ENCODE measurements at places on chromosomes 2 and 18.

- no peak for DNase-seq
Measured at GRCh38 chr2:224085246-224085645, 46.2 kb upstream of the SERPINE2 start.

DNA sequence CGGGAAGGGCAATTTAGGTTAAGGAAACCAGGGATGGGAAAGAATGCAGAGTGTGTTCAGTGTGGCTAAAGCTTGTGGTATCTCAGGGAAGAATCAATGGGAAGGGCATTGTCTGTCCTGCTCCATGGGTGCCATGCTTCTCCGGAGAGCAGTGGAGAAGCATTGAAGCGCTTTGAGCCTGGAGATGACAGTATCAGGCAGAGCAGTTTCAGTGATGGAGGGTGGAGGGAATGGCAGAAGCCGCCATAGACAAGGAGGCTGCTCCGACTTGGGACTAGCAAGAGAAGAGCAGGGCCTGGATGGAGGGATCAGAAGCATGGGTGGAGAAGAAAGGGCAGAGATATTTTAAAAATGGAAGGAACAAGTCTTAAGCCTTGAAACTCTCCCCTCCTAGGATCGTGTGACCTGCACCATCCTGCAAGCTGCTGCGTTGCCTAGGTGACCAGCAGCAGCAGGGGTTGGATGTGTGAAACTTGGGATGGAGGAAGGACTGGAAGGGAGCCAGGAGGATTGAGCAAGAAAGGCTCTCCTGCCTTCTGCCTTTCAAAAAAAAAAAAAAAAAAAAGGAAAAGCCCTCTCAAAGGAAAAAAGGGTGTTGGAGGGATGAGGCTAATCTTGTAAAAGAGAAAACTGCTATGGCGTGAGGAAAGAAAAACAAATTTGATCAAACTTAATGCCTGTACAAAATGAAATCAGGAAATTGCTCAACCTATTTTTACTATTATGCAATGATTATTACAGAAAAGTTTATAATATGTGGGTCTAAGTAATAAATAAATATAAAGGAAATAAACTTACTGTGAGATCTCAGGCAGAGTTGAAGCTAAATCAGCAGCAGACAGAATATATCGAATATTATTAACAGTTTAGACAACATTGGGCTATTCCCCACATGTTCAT, 493.8 kb upstream of the NRP2 start:
- no peak for DNase-seq

DNA sequence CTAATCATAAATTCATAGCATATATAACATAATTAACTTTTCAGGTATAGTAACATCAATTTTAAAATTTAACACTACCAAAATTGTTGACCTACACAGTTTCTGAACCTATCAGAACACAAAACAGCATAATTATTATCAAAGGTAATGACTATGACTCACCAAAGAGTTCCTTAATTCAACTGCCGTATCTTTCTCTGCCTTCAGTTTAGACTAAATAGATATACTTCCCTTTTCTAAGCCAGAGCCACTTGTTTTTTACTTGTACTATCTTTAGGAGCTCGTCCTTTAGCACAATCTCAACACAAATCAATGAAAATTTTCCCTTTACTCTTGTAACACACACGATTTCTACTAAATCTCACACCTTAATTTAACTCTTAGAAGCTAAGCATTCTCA, 54.4 kb downstream of the CCDC88A start:
- DNase-seq: no peak

- DNase-seq: no peak
Measured at GRCh38 chr2:234345921-234346320, 151.0 kb downstream of the ARL4C start.

- DNase-seq: no peak
Measured at GRCh38 chr2:180472133-180472532, 465.0 kb upstream of the CWC22 start.

DNA sequence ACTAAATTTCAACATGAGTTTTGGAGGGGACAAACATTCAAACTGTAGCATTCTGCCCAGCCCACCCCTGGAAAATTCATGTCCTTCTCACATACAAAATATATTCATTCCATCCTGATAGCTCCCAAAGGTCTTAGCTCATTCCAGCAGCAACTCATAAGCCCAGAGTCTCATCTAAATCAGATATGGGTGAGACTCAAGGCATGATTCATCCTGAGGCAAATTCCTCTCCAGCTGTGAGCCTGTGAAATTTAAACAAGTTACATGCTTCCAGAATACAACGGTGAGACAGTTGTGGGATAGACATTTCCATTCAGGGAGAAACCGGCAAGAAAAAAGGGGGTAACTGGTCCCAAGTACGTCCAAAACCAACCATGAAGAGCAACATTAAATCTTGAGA, 43.5 kb upstream of the FAHD2A start:
- DNase-seq: no peak

GRCh38 chr2:218228366-218229090, 11.5 kb downstream of the ARPC2 start:
- DNase-seq: no peak

DNA sequence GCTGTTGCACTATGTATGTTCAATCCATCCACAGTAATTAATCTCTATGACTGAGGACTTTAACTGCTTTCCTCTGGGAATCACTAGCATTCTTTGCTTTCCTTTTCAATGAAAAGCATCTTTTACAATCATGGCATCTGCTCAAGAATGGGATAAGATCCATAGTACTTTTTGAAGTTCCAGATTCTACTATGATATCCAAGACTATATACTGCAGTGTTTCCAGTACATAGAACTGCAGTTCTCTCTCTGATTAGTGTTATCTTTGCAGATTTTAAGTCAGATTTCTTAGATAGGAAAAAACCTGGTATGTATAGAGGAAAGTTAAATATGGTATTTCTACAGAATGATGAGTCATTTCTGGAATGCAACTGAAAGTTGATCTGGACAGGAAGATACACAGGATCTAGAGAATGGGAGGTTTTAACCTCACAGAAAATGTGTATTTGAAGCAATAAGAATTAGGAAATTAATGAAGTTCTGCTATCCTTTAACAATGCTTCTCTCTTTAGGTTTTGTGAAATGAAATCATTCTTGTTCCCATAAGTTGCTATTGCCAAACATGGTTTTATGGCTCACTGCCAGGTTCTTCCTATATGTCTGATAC, 670.7 kb downstream of the ERBB4 start:
- DNase-seq: no peak

DNA sequence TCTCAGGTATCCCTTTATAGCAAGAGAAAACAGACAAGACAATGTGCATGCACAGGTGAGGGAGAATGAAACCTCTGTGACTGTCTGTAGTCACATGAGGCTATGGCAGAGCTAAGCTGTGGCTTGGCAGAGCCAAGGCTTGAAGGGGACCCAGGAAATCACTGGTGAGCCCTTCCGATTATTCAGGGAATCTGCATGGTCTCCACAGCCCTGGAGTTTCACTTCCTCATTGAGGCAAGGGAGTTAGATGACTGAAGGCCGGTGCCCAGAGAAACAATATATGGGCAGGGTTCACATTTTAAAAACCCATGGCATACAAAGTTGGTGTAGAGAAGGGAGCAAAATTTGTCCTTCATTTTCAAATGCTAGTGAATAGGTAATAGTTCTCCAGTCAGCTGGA, 144.4 kb upstream of the REV1 start:
- no peak for DNase-seq

GRCh38 chr18:65934874-65935273, 184.1 kb downstream of the CDH7 start:
- no peak for DNase-seq

DNA sequence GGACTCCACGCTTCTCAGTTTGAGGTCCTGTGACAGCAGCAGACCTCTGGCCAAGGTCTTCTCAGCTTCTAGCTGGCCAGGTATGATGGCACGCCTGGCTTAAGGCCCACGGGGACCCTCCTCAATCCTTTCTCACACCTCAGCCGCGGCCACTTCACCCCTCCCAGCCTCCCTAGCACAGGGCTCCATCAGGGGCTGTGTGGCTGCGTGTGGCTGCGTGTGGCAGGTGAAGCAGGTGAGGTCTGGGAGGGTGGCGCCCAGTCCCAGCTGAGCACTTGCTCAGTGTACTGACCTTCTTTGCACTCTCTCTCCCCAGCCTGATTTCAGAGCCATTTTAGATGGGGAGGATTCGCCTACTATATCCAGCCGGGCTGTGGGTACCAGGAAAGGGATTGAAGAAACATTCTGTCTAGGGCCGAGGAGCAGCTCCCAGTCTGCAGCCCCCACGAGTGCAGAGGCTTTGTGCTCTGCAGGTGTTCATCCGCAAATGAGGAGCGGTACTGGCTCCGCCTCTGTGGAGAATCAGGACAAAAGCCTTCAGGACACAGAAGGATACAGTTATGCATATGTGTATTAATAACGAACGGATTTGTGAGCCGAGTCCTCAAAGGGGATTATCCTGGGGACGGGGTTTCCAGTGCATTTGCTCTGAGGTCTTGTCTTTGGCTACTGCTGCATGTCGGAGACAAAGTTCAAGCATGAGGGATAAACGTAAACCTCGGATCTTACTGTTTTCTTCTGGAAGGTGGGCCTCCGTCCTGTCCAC, 236.9 kb upstream of the RAB6C start:
- no peak for DNase-seq

GRCh38 chr2:234191819-234192407, 141.4 kb downstream of the SPP2 start:
- peak; percentile 2 for DNase-seq

- no peak for DNase-seq
Measured at GRCh38 chr18:63951302-63951705, 2.2 kb downstream of the HMSD start.

- DNase-seq: peak; percentile 24
Measured at GRCh38 chr2:11539317-11540147, 5.7 kb downstream of the GREB1 start.

DNA sequence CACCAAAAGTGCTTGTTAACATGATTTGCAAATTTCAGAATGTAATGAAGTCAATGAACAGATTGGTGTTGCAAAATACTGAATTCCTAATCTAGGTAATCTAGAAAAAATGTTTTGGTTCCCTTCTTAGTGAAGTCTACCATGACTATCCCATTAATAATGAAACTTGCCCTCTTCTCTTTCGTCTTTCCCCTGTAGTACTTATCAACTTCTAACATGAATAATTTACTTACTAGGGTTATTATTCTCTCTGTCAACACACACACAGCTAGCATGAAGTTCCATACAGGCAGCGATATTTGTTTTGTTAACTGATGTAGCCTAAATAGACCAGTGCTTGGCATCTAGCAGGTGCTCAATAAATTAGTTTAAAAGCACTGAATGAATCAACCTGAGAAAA, 160.2 kb downstream of the NCK2 start:
- no peak for DNase-seq

DNA sequence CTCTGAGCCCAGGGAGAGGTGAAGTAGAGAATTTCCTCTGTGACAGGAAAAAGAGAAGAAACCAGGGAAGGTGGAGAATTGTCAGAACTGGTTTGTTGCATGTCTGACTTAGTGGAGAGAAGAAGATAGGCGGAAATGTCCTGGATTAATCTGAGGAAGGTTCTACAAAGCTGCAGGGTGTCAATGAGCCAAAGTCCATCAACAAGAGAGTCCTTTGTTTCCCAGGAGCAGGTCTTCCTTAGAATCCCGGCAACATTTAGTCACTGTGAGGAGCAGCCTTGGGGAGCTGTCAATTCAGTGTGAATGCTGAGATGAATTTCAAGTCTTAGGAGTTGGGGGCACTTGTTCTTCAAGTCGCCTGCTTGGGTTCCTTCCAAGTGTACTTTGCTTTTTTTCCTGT, 88.4 kb upstream of the CELF4 start:
- DNase-seq: no peak

GRCh38 chr2:8115456-8115855, 566.4 kb upstream of the ID2 start:
- DNase-seq: no peak

GRCh38 chr2:22784566-22784965, 600.4 kb upstream of the KLHL29 start:
- peak; percentile 99 for DNase-seq

GRCh38 chr2:73283545-73284295, 558 bp downstream of the FBXO41 start:
- DNase-seq: no peak

DNA sequence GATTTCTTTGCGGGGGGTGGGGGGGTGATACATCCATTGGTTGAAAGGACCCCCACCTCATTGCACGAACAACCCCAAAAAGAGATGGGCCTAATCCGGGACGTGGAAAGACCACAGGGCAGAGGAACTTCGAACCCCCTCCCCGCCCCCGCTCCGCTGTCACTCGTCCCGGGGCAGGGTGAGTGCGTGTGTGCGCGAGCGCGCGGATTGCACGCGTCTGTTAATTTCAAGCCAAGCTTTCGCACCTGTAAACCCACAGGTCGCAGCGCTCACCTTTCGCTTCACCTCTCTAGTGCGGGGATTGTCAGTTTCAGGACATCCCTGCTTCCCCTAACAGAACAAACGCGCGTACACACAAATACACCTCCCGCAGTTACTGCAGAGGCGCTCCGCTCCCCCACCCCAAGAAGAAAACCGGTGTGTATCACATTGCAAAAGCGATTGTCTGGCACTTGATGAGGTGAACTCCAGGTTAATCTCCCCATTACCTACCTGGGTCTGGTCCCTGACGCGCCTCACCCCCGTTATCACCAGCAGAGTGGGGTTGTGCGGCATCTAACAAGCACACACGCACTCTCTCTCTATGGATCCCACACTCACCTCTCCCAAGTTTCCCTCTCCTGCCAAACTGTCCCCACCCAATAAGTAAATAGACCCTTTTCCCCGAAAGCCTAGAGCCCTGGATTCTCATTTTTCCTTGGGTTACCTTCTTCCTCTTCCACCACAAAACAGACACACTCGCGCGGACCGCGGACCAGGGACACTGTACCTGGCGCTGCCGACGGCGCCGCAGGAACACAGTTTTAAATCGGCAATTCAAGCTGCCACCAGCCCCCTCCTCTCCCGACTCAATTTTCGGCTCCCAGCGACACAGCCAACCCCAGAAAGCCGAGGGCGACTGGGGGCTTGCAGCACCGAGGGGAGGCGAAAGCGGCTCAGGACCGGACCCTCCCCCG, 1.0 kb downstream of the CYP26B1 start:
- no peak for DNase-seq

DNA sequence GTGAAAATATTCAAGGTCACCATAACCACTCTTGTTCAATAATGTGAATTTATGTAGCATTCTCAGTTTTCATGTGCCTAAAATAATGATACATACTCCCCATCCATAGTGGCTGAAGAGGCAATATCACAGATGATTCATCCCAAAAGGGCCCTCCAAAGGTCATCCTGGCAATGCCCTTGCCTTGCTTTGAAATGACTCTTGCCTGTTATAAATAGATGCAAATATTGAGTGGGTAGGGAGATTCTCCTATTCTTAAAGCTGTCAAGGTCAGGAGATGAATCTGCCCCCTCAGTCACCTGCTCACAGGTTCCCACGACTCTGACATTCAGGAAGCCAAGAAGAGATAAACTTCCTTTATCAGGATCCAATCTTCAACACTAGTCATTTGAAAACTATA, 490.5 kb downstream of the TNS1 start:
- no peak for DNase-seq

- no peak for DNase-seq
Measured at GRCh38 chr2:223300326-223300725, 248.3 kb downstream of the KCNE4 start.
